ENCODE measurements at places on chromosomes 5 and 9.
A peak's percentile ranks its signal among the peaks of the same experiment; 100 is the strongest.

GRCh38 chr9:105959531-105959930 is 265.2 kb downstream of the TMEM38B start:
- DNase-seq: no peak

DNA sequence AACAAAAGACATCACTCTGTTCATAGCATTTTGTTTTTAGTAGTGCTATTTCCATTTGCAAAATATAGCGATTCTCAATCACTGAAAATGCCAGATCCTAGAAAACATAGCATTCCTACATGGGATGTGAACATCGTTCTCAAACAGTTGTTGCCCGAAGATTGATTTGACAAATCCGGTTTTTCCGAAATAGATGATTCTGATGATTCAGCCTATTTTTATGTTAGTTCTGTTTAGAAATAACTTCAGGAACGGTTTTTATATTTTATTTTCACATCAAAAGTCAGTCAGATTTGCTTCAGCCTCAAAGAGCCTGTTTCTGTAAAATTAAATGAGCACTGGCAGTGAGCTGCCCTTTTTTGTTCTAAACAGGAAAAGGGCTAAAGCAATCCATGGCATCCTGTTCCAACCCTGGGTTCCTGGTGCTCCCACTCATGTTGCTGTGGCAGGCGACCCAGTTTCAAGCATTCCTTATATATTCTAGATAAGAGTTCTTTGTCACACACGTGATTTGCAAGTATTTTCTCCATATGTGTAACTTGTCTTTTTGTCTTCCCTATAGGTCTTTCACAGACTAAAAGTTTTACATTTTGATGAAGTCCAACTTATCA is 14.2 kb upstream of the PSIP1 start:
- DNase-seq: no peak

DNA sequence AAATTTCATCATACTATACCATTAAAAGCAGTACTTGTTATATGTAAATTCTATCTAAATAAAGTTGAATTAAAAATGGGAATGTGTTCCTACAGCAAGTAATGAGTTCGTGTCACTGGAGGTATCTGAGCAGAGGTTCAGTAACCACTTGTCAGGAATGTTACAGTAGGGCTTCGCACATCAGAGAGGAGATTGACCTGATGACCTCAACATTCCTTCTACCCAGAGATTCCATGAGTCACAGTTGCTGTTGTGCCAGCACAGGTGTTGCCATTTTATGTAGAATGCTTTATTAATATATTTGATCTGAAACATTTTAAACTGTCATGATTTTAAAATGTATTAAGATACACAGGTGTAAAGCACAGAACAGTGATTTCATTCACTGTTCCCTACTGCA is 60.3 kb downstream of the STX17 start:
- no peak for DNase-seq

GRCh38 chr5:36928947-36929346 is 52.4 kb downstream of the NIPBL start:
- peak; percentile 18 for DNase-seq

DNA sequence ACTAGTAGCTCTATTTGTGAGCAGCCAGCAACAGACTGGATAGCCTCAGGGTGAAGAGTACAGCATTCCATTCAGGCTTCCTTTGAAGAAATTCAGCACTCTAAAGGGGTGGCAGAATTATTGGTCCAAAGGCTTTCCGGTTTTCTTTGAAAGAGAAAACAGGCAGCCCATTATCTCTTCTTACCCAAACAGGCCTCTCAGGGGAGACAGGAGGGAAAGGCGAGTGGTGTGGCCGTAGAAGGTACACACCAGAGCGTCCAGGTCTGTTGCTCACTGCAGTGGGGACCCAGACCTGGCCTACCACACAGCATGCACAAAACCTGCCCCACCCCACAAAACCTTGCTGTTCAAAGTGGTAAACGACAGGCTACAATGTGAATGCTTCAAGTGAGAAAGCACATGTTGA is 83.3 kb downstream of the ZNF608 start:
- no peak for DNase-seq

DNA sequence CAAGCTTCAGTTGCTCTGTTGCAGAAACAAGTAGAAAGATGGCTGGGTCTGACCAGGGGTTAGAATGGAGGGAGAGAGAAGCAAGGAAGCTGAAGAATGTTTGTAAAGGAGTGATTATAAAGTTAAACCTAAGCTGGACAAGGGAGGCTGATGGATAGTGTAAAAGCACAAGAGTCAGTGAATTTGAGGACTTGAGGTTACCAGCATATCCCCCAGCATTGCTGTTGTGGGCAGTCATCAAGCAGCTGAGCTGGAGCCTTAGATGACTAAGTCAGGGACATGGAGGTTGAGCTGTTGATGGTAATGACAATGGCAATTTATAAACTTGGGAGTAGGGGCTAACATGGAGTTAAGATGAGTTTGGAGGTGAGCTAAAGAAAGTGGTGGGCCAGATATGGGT is 131.5 kb downstream of the ERCC6L2 start:
- DNase-seq: no peak

DNA sequence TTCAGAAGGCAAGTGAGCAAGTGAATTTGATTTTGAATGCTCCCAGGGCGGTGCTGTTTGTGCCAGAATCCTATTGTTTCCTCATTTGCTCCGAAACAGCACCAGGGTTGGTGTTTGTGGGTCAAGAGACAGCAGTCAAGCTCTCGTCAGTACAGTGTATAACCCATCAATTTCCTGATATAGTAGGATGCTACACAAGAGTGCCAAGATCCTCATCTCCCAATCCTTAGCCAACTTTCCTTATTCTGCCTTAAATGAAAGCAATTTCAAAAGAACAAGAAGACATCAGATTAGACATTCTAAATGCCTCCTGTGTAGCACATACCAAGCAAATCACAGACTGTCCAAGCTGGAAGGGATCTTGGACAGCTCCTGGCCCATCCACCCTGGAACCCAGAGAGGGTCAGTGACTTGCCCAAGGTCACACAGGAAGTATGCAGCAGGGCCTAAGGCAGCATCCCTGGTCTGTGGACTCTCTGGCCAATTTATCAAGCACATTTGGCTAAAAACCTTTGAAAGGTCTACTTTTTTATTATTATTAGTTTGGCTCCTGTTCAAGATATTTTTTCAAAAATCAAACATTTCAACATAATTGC is 4.5 kb downstream of the WHRN start:
- DNase-seq: no peak

DNA sequence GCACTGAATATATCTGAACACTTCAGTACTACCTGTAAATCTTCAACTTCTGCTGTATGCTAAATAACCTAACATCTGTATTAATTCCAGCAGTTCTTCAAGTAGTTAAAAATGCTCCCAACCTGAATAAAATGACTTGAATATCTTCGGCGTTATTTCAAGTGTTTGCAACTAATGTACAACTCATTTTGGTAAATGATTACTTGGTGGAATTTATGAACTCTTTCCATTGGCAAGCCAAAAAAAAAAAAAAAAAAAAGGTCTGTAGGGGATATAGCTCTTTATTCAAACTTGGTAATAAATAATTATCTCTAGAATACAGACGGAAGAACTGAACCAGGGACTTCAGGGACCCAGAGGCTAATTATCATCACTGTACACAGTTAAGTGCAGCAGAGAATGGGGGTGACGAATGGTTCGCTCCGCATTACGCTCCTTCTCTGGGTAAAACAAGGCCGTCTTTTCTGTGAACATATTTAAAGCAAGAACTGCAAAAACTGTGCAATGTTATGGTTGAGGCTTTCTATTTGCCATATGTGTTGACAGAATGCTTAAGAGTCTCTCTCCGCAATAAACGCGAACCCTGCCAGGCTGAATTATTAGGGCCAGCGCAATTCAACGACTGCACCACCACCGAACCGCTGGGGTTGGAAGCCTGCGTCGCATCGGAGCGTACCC is 1.9 kb upstream of the ERBIN start:
- DNase-seq: no peak

- DNase-seq: no peak
Measured at GRCh38 chr9:115148721-115149120, 30.8 kb upstream of the TNC start.

- DNase-seq: no peak
Measured at GRCh38 chr9:26802921-26803320, 89.7 kb downstream of the CAAP1 start.

- no peak for DNase-seq
Measured at GRCh38 chr5:120464627-120465435, 731 bp downstream of the PRR16 start.

- DNase-seq: no peak
Measured at GRCh38 chr5:33929925-33930690, 6.1 kb upstream of the RXFP3 start.

- DNase-seq: no peak
Measured at GRCh38 chr5:153187503-153187902, 303.0 kb upstream of the GRIA1 start.

GRCh38 chr9:83986765-83987401 is 6.3 kb downstream of the RMI1 start:
- DNase-seq: peak; percentile 36

DNA sequence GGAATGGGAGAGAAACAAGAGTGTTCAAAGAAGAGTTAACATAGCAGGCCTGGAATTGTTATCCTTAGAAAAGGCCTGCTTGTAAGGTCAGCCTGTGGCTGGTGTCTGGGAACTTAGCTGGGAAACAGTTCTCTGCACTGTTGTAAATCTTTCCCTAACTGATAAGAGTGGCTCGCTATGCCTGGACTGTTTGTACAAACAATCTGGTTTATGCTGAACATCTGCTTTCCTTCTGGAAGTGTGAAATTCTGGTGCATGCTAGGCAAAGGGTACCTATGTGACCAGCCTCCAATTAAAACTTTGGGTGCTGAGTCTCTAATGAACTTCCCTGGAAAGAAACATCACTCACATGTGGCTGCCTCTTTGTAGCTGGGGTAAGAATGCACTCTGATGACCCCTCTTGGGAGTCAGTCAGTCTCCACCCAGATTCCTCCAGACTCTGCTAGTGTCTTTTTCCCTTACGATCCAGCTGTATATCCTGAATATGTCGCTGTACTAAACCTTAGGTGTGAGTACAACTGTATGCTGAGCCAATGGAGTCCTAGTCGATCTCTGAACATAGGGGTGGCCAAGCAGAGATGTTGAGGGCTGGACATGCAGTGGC is 16.5 kb downstream of the SPARC start:
- DNase-seq: no peak

DNA sequence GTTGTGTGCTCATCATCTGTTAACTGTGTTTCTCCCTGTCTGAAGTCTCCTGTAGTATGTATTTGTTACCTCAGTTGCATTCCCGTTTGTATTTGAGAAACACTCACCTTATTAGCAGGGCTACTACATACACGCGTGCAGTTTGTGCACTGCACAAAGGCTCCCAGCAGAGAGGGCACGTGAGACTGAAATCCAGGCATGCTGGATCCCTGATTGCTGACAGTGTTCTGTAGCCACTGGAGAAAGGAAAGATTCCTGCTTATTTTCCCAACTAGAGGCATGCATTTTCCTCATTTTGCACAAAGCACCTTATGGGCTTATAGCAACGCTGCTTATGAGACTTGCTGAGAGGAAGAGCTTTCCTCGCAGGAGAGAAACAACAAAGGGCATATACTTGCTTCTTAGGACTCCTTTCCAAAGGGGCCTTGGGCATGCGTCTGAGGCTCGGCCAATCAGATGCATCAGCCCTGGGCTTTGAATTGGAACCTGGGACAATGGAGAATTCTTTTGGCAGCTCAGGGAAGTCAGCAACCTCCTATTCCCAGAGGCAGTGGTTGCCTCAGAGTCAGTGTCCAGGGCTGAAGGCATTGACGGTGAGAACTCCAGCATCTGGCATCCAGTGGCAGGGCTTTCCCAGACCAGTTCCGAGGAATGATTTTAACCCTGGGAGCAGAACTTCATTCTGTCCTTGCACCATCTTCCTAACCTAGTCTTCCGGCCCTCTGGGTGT is 9.9 kb upstream of the MEGF10 start:
- no peak for DNase-seq

DNA sequence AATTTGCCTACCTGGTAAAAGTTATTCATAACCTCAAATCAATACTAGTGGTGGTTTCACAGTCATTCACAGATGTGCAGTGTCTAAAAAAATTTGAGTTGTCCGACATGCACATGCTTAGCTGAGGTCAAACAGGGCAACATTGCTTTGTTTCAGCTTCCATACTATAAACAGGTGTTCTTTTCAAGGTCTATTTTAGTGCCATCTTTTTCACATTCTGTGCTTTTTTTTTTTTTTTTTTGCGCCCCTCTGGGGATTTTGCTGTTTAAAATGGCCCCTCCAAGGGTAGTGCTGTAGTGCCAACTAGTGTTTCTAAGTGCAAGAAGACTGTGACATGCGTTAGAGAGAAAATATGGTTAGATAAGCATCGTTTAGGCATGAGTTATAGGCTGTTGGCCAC is 14.5 kb downstream of the PHAX start:
- DNase-seq: no peak

GRCh38 chr5:157888814-157889532 is 30.0 kb upstream of the CLINT1 start:
- no peak for DNase-seq

DNA sequence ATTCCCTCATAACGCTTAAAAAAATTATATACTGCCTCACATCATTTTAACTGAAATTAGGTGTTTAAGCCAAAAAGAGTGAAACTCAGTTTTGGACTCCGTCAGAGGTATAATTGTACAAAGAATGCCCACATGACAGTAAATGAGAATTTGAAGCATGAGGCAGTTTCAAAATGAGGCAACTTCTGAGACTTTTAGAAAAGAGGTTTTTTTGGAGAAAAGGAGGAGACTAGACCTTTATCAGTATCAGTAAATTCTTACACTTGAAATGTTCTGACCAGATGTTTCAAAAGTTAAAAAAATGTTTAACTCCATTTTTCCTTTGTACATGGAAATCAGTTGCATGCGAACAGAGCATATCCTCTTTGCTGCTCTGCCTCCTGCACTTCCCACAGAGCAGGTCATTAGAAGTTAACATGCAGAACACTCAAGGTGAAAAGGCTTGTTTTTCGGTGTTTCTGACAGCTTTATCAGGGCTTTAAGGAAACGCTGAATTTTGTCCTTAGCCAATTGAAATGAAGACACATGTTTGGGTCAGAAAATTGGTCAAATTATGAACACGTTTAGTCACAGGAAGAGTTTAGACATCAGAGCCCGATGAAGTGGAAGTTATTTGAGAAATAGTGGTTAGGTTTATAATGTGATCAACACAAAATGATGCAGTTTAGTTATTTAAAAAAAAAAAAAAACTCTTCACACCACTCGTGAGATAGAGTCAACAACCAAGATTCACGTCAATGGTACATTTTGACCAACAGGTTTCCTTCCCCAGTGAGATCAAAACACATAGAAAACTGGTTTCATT is 59.5 kb downstream of the PIK3R1 start:
- DNase-seq: peak; percentile 83

- no peak for DNase-seq
Measured at GRCh38 chr9:7210854-7211637, 453.3 kb downstream of the KDM4C start.
